ENCODE measurements at places on chromosomes 4 and X.

GRCh38 chrX:3449287-3449686, 102.8 kb upstream of the MXRA5 start:
- no peak for DNase-seq

- no peak for DNase-seq
Observed at GRCh38 chr4:79663865-79664264, 255.8 kb upstream of the GK2 start.

GRCh38 chr4:174910271-174910670, 7.9 kb upstream of the ADAM29 start:
- DNase-seq, result no peak

DNA sequence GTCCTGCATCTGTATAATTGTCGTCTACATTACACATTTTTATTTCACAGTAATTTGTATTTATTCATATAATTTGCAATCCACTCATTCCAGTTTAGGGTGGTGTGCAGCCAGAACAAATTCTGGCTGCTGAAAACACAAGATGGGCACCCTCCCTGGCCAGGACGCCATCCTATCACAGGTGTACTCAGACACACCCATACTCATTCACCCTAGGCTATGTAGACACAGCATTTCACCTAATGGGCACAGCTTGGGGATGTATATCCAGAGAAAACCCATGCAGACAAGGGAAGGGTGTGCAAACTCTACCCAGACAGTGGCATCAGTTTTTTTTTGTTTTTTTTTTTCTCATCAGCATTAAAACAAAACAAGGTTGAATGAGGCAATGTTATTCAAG, 73.1 kb downstream of the HMGB2 start:
- DNase-seq, result no peak

DNA sequence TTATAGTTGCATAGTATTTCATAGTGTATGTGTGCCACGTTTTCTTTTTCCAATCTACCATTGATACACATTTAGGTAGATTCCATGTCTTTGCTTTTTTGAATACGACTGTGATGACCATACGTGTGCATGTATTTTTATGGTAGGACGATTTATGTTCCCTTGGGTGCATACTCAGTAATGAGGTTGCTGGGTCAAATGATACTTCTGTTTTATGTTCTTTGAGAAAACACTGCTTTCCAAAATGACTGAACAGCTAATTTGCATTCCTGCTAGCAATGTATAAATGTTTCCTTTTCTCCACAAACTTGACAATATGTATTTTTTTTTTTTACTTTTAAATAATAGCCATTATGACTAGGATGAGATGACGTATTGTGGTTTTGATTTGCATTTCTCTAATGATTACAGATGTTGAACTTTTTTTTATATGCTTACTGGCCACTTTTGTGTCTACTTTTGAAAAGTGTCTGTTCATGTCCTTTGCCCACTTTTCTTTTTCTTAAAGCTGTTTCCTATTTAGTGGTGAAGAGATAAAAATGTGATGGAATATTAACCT, 969.5 kb upstream of the NDST4 start:
- no peak for DNase-seq

DNA sequence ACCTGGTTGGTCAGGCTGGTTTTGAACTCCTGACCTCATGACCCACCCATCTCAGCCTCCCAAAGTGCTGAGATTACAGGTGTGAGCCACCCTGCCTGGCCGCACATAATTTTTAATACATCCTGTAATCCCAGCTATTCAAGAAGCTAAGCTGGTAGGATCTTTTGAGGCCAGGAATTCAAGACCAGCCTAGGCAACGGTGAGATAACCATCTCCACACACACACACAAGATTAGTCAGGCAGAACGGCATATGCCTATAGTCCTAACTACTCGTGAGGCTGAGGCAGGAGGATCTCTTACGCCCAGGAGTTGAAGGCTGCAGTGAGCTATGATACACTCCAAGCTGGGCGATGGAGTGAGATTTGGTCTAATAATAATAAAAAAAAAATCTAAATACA, 212.4 kb upstream of the NEIL3 start:
- no peak for DNase-seq

DNA sequence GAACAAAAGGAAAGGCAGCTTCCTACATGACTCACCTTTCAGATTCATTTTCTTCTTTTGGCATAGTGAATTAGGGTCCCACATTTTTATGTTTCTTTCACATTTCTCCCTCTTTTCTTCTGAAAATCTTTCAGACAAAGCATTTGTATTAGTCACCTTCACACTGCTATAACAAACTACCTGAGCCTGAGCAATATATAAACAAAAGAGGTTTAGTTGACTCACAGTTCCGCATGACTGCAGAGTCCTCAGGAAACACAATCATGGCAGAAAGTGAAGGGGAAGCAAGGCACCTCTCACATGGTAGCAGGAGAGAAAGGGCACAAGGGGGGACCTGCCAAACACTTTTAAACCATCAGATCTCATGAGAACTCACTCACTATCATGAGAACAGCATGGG, 36.9 kb downstream of the MAGEA9 start:
- DNase-seq, result no peak

DNA sequence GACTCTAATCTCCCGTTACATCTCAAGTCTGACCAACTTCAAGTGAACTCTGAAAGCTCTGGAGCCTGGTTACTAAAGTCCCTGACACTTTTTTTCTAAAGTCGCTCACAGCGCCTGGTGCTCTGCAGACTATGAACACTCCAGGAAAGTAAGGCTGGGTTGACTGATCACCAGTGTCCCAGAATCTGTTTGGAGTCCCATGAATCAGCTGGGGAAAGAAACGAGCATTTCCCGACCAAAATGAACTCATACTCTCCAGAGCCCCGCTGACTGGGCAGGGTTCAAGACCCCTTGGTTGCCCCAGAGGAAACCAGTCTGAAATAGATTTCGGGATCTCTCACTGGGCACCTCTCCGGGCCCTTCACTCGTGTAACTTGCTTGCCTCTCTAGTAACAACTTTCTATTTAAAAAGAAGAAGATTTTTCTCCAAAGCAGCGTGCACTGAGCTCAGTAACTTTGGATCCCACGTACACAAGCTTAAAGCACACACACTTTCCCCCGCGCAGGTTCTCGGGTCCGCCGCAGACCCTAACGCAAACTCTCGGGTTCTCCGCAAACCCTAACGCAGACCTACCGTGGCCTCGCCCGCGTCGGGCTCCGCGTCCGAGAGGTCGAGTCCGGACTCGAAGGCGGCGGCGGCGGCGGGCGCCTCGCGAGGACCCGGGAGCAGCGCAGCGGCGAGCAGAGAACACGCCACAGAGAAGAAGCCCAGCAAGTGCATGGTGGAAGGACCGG, 964 bp downstream of the VEGFC start:
- no peak for DNase-seq

GRCh38 chrX:70636218-70636617, 191.6 kb downstream of the DLG3 start:
- no peak for DNase-seq

GRCh38 chrX:47683829-47684205, 24.8 kb upstream of the UXT start:
- no peak for DNase-seq

- DNase-seq, result no peak
Observed at GRCh38 chr4:169416997-169417396, 146.2 kb upstream of the SH3RF1 start.

- no peak for DNase-seq
Observed at GRCh38 chrX:2608638-2609430, 82.3 kb upstream of the CD99 start.

DNA sequence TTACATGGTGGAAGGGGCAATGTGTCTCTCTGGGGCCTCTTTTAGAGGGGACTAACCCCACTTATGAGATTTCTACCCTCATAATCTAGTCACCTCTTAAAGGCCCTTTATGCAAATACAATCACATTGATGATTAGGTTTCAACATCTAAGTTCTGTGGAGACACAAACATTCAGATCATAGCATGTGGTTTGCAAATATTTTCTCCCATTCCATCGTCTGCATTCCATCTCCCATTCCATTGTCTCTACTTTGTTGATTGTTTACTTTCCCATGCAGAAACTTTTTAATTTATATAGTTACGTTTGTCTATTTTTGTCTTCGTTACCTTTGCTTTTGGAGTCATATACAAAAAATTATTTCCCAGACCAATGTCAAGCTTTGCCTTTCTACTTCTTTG, 927.5 kb upstream of the INTU start:
- no peak for DNase-seq

DNA sequence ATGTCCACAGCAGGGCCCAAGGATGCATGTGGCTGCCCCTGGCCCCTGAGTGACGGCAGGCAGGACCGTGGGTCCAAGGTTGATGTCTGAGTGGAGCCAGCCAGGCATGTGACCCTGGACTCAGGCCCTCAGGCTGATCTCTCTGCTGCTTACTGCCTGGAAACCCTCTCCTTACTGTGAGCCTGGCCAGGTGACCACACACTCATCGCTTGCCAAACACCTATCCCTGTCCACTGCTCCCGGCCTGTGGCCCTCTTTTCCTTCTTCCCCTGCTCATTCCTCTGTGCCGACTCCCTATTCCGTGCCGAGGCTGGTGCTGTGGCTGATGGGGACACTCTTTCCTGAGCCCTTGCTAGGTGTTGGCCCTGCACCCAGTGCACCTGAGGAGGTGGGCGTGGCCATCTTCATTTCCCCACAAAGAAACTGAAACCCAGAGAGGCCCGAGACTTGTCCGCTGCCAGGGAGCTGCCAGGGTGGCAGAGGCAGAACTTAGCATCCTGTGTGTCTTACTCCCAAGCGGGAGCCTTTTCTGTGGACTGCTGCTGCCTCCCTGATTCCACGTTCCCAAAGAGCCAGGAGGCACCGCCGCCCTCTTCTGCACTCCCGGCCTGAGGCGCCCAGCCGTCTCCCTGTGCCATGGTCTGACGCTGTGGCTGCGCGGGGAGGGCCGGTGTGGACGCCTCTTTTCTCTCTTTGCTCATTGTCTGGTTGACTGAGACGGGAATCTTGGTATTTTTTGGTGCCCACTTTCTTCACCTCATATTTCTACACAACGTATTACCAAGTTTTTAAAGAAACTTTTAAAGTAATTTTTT, 11.2 kb upstream of the RNF4 start:
- no peak for DNase-seq

GRCh38 chrX:17930850-17931249, 69.8 kb upstream of the RAI2 start:
- DNase-seq, result no peak

DNA sequence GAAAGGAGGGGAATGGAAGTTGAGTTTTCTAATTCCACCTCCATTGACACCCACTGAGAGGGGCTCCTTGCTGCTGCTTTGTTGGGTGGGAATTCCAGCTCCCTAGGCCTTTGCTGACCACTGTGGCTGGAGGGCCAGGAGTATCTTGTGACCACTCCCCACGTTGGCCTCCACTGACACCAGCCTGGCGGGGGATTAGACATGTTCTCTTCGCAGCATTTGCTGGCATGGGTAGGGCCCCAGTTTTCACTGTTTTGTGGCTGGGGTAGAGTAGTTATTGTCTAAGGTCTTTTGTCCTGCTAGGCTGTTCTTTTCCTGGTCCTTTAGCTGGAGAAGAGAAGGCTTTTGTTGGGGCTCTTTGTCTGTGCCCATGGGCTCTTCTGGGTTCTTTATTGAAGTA, 116.7 kb downstream of the CDKL5 start:
- DNase-seq, result no peak

GRCh38 chrX:10079231-10079630, 77.5 kb upstream of the CLCN4 start:
- no peak for DNase-seq

DNA sequence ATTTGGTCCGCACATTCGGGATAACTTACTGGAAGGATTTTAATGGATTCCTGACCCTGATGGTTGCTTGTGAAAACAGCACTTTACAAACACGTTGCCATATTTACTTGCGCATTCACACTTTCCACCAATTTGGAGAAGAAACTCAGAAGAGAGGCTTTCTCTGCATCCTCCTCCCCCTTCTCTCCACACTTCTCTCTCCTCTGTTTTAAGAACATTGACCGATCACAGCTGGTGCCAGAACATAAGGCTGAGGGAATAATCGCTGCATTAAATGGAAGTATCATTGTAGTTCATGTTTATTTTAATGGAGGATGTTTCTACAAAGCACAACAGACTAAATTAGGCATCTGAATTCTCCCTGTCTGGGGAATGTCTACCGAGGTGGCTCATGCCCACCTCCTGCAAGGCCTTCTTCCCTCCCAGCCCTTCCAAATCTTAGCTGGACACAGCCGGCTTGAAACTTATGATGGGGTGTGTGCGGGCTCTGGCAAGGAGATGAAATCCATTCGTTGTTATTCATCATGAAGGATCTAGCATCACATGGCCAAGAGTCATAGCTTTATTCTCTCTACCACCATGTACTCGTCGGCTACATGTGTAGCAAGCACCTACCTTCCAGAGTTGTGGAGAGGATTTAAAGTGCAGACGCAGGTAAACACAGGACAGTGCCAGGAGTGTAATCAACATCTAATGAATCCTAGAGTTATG, 204.1 kb downstream of the LDB2 start:
- no peak for DNase-seq

DNA sequence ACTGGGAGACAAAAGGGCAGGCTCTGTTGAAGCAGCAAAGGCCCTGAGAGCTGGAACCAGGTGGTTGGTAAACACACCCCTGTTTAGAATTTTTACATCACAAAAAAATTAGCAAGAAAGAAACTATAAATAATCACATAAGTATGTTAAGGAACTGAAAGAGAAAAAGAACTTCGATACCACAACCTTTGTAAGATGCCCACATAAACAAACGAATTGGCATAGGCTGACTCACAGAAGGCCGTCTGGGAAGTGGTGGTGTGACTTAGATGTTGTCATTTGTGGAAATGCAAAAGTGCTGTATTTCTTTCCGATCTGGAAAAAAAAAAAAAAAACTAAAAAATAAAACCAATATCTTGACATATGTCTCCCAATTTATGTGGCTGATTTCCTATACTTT, 235.1 kb downstream of the USP46 start:
- no peak for DNase-seq

DNA sequence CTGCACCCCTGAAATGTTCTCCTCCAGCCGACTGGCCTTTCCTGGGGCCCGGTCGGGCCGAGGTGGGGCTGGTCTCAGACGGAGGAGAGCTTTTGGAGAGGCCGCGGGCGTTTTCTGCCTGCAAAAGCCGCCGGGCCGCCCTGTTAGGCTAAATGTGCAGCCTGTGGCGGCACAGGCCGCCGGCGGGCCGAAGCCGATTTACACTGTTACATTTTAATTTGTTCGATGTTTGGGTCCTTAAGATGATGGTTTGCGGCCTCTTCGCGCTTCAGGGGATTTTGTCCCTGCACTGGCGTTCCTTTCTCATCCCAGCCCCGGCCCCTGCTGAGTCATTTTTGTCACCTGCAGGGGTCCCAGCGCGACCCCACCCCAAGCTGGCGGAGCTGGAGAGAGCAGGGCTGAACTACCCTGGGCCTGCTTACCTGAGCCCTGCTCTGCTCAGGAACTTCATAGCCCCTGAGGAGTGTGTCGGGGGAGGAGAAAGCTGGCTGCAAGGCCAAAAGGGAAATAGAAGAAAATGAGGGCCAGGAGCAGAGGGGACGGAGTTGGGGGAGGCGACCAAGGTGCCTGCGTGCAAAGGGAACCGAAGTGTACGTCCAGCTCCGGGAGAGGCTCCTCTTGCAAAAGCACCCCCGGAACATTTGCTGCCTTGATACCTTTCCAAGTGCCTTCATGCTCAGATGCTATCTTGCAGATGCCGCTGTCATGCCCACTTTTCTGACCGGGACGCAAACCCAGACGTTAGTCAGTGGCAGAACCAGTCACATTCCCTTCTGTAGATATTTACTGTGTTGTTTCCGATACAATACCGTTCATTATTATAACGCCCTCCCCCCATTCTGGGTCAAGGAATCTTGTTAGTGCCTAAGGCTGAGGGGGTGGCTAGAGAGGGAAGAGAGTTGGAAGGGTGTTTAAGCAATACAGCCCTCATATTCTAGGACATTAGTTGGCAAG, 977 bp upstream of the RBBP7 start:
- DNase-seq, result no peak
